Gastroesophageal sphincter (tissue), 4 donors: ENCODE measurements at places on chromosomes 4 and X. TPM values are rescaled to one million over a fixed set of nuclear protein-coding genes. Genes with fewer than 3 reads are reported as not detected.

CLDN24 gene
- total RNA-seq, result not detected

DNA sequence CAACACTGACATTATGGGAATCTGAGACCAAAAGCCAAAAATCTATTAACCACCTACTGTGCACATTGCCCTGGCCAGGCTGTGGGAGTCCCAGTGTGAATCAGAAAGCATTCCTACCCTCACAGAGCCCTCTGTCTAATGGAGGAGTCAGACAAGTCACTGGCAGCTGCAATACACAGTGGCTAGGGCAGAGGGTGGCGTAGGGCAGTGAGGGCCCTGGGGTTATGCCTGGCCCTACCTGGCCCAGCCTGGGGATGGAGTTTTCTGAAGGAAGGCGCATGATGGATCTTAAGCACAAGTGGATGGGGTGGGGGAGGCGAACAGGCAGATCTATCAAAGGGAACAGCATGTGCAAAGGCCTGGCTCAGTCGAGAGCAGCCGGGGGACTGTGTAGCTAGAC lies 10.8 kb downstream of the JAKMIP1 start:
- H3K27ac ChIP-seq, result no peak overlapping the region
- H3K4me3 ChIP-seq, result no peak overlapping the region
- no peaks in the 10 kb centered on the region for H3K36me3 ChIP-seq
- no peak for ATAC-seq
- peaks cover 65% of the 10 kb centered on the region for H3K27me3 ChIP-seq
- H3K4me1 ChIP-seq, result no peaks in the 10 kb centered on the region

GRCh38 chrX:109155161-109155560 lies 326.7 kb downstream of the GUCY2F start:
- no peak overlapping the region for H3K27ac ChIP-seq
- H3K4me3 ChIP-seq, result no peak overlapping the region
- H3K4me1 ChIP-seq, result no peaks in the 10 kb centered on the region

- no peaks in the 10 kb centered on the region for H3K36me3 ChIP-seq
- no peak overlapping the region for H3K27ac ChIP-seq
- H3K4me1 ChIP-seq, result no peaks in the 10 kb centered on the region
- no peaks in the 10 kb centered on the region for H3K27me3 ChIP-seq
These were observed 127.1 kb downstream of the SH3KBP1 start for GRCh38 chrX:19760345-19760744.
